ENCODE measurements at places on chromosomes 12 and 14.

DNA sequence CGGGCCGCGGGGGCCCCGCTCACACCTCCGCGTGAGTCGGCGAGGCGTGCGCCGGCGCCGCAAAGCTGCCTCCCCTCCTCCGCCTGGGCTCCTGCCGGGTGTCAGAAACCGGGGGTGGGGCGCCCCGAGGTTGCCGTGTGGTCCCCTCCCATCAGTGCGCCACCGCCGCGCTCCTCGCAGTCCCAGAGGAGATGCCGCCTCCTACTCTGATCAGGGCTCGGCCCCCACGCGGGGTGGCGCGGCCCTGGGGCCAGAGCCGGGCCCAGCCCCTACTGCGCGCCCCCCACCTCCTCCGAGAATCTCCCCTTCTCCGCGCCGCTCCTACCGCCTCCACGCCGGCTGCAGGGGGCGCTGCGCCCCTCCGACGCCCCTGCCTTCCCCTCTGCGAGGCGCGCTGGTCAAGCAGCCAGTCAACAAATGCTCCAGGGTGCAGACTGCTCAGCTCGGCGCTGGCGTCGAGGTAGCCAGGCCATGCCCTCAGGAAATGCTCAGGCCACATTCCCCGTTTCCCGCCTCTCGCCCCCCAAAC is 467 bp upstream of the JAG2 start:
- no peak for DNase-seq

DNA sequence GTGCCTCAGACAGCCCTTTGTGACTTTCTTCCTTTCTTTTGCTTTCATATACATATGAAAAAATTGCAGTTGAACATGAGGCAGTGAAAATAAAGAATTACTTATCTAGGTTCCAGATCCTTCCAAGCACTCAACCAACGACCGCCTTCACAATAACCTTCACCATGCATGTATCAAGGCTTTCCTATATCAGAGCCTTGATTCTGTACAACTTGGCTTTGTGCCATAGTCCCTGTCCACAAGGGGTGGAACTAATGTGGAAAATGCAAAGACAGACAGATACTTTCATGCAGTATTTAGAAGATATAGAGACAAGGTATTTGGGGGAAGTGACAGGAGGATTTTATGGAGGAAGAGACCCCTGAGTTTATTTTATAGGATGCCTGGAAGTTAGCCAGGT is 48.6 kb upstream of the PLEKHA5 start:
- no peak for DNase-seq

DNA sequence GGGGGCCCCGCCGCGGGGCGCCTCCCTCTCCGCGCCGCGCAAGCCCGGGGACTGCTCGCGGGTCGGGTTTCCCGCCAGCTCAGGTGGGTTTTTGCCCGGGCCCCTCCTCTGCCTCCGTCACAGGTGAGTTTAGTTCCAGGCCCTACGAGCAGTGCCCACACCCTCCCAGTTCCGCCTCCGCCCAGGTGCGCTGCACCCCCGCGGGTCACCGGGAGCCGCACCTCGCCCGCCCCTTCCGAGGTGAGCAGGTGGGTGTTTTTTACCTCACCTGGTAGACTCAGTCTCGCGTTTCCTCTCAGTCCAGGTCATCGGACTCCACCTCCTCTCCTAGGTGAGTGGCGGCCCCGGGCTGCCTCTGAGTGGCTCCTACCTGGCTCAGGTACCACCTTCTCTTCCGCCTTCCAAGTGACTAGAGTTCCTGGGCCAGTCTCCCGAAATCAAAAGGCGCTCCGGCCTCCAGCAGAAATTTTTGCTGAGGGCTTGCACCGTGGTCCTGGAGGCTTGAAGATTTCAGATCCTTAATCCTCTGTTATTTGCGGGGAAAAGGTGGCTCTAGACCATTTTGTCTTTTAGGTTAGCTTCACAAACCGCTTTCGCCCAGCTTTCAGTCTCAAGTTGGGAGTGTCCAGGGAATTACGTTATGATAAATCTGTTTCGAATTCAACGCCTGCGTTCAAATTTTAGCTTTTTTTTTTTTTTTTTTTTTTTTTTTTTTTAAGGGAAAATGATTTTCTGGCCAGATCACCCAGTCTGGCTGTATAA is at the start of gene TMEM30B:
Gene TMEM30B (minus strand): TSS at position 153 of the 762 bp plus-strand sequence. CDS start 191 bp downstream, outside the sequence.
- DNase-seq = no peak

DNA sequence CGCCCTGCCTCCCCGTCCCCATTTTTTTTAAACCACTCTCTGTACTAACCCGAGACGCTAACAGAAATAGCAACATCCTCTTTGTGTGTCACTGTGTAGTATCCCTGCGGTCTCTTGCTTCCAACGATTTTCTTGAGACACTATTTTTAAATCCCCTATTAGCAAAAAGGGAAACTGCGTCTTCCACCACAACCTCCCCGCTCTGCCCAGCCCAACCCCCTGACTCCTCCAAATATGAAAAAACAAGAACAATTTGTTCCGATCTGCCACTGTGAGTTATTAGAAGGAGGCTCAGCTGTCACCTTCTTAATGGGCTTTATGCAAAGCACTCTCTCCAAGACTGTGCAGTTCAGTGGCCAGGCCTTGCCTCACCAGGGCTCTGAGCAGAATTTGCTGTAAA is 76.3 kb downstream of the MAP1LC3B2 start:
- no peak for DNase-seq

DNA sequence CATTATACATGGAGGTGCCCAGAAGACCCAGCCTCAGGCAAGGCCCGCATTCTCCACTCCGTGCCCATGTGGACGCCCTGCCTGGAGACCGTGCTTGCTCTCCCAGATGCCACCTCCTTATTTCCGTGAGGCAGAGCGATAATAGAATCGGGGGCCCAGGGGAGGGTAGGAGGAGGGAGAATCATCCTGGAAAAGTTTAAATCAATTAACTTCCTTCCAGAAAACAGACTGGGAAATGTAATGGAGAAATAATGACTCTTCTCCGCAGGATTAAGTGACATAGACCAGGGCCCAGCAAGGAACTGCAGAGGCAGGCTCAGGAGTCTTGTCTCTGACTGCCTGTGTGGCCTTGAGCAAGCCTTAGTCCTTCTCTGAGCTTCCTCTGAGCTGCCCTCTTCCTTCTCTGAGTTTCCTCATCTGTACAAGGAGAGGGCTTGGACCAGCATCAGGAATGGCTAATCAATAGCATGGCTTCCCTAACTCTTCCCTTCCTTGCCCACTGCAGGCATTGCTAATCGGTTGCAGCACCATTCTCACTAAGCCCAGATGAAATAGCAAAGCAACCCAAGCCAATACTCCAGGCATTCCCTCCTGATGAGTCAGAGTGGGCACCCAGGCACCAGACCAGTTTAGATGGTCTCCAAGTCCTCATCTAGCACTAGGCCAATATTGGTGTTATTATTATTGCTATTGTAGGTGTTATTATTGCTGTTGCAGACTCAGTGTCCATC is 11.3 kb upstream of the FAM222A start:
- DNase-seq = no peak

GRCh38 chr14:23145794-23146350 is 26.8 kb upstream of the CEBPE start:
- no peak for DNase-seq

DNA sequence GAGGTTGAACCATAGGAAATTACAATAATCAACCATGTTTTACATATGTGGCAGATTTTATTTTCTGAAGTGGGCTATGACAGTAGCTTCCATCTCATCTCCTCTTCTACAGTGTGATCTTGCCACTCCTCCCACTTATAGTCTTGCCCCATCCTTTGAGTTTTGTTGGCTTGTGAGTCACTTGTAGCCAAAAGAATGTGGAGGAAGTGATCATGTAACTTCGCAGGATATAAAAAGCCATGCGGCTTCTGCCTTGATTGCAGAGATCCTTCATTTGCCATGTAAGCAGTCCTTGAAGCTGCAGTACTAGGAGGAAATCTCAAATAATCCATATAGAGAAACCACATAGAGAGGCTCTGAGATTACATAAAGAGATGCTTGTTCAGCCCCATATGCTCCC is 13.7 kb upstream of the ZNF84 start:
- DNase-seq = no peak

- no peak for DNase-seq
Observed at GRCh38 chr14:103521951-103522563, 573 bp downstream of the CKB start.

DNA sequence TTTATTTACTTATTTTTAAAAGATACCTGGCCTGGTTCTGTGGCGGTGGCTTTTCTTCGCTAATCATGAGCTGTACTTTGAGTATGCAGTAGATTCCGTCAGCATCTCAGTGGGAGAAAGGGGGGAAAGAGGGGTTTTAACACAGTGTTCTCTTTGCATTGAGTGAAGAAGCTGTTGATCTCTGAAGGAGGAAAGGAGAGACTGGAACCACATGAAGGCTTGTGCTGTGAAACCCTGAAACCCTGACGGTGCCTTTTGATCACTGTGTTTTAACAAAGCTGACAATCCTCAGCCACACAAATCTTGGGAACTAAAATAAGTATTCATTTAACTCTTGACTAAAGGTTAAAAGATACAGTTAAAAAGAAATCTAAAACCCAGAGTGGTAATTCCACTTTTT is 250.1 kb downstream of the FBXL14 start:
- no peak for DNase-seq

DNA sequence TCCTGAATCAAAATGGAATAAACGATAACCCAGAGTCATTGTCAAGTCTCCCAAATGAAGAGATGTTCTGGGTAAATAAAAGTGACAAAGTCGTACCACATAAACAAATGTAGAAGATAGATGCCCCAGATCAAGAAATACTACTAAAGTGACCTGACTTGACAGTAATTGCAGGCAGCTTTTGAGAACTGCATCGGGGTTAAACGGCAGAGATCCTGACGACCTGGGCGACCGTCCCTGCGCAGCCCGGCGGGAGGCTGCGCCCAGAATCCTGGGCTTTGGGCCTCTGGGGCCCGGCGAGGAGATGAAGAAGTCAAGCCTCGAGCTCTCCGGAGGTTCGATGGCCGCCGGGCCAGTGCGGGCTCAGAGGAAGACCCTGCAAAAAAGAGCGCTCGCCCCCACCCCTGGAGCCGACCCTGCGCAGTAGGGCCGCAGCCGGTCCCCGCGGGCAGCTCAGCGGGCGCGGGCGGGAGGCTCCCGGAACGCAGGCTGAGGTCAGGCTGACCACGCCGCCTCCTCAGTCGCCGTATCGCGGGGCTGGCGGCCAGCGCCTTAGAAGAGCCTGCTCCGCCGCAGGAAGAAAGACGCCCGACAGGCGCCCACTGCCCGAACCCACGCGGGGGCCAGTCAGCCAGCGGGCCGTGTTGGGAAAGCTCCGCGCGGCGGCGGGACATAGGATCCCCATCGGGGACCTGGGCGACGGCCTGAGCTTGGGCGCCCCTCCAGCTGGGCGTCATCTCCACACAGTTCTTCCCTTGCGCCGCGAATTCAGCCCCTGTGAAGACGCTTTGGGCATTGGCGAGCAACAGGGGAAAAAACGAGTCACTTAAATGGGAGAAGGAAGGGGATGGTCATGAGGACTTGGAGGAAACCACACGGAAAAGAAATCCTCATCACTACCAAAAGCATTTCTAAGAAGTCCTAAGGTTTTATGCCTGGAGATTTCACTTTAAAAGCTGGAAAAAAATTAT is 16.0 kb downstream of the NKX2-1 start:
- no peak for DNase-seq

DNA sequence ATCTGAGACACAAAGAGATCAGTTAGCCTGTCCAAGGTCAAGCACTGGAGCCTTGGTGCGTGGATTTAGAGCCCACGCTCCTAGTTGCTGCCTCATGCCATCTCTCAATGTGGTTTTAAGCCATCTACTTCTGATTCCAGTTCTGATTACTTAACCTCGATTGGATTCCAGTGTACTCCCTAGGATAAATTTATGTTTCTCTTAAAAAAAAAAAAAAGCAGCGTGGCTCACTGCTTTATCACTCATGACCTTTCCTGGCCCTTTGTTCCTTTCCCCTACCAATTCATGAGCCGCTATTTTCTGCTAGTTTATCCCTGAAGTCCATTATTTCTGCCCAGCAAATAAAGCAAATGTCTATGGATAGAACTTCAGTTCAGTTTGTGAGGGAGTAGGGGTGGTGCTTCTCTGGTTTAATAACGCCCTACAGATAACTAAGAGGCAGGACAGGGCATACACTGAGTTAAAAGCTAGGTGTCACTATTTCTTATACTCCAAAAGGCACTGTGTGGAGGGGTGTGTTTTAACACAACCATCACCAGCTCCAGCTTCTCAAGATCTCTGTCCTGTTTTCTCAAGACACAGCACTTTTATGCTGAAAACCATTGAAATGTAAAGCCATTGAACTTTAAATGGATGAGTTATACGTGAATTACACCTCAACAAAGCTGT is 9.8 kb upstream of the PARP11 start:
- DNase-seq = peak; percentile 55

GRCh38 chr14:52043690-52044089 is 25.2 kb downstream of the NID2 start:
- DNase-seq = peak; percentile 36

GRCh38 chr14:102545461-102546265 is 36.1 kb upstream of the ANKRD9 start:
- no peak for DNase-seq

GRCh38 chr12:1398673-1399072 is 195.7 kb downstream of the FBXL14 start:
- peak; percentile 43 for DNase-seq

GRCh38 chr12:42794806-42795205 is 205.3 kb upstream of the PRICKLE1 start:
- no peak for DNase-seq

- DNase-seq = no peak
Observed at GRCh38 chr14:97329701-97330100, 532.5 kb downstream of the VRK1 start.

DNA sequence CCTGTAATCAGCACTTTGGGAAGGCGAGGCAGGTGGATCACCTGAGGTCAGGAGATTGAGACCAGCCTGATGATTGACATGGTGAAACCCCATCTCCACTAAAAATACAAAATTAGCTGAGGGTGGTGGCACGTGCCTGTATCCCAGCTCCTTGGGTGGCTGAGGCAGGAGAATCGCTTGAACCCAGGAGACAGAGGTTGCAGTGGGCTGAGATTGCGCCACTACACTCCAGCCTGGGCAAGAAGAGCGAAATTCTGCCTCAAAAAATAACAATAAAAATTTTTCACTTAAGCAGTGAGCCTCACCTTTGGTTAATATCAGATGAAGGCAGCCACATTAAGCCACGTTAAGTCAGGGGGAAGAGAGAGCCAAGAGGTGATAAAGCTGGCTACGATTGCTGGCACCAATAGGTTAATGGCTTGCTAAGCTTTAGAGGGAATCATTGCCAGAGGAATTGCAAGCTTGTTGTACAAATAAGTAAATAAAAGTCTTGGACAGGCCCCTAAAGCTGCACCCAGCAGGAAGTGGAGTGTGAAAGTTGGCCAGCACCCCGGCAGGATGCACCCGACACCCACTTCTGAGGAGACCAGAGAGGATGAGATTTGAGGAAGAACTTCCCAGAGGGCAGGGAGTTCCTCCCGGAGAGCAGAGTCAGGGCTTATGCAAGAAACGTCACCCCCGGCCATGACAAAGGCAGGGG is 41.3 kb upstream of the TESC start:
- no peak for DNase-seq

- peak; percentile 53 for DNase-seq
Observed at GRCh38 chr14:54772451-54772881, 130.2 kb downstream of the GCH1 start.

DNA sequence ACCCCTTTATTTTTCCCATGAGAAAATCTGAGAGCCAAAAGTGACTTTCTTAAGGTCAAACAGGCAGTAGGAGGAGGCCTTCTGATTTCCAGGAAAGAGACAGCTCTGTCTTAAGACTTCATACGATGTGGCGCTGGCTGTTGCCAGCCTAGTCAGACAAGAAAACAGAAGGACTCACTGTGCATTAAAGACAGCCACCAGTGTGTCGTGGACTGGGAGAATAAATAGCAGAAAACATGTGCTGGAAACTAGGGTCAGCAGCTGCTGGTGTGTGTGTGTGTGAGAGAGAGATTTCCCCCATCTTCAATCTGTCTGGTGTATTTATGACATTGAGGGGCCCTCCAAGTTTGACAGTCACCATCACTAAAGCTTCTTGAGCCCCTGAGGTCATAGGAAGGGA is 708.6 kb upstream of the TMEM132C start:
- no peak for DNase-seq
